ENCODE measurements at places on chromosomes 7 and 10. TPM values are rescaled to one million over a fixed set of nuclear protein-coding genes. Genes with fewer than 3 reads are reported as not detected.

The ITPRID1 gene
- total RNA-seq = not detected

The TLX1 gene
- total RNA-seq = not detected

The HDAC9 gene
- total RNA-seq = 97.6 TPM

DNA sequence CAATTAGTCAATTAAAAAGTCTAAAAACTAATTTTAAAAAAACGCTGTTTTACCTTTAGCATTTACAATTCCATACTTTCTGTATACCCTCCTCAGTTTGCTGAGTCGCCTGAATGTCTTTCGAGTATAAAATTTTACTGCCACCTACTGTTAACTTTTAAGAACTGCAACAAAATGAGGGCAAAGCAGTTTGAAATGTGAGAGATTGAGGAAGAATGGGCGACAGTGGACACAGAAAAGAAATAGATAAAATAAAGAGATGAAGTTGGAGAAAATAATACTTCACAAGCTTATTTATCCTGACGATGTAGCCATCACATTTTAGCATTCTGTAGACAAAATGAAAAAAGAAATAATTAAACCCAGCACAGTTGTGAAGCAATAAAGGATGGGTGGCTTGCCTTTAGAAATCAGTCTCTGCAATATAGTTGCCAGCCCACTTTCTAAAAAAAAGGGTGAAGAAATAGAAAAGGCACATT is 110.8 kb upstream of the PTN start:
- peak; percentile 38 for DNase-seq

GRCh38 chr10:45308707-45309106 is 6.7 kb downstream of the OR13A1 start:
- DNase-seq = peak; percentile 11

DNA sequence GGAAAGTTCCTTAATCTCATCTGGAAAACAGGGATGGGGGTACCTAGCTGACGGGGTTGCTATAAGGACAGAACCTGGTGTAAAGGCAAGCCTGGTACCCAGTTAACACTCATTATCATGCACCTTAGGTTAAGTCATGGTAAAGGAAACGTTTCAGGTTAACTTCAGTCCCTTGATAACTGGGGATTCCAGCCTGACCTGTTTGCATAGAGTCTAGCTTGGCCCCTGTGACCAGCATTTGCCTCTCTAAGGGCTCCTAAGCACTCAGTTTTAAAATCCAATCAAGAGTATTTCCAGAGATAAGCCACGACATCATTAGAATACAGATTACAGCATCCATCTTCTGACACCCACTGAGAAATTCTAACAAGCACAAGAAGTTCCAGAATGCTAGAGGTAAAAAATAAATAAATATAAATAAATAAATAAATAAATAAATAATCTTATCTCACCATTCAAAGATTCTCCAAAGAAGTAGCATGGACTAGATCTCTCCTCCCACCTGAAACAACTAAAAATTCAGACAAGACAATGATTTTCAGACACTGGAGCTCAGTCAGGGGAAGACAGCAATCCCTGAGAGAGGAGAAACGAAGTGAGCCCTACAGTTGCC is 184.6 kb downstream of the KCNMA1 start:
- no peak for DNase-seq

- DNase-seq = no peak
Measured at GRCh38 chr7:46652317-46652716, 731.2 kb upstream of the IGFBP3 start.

DNA sequence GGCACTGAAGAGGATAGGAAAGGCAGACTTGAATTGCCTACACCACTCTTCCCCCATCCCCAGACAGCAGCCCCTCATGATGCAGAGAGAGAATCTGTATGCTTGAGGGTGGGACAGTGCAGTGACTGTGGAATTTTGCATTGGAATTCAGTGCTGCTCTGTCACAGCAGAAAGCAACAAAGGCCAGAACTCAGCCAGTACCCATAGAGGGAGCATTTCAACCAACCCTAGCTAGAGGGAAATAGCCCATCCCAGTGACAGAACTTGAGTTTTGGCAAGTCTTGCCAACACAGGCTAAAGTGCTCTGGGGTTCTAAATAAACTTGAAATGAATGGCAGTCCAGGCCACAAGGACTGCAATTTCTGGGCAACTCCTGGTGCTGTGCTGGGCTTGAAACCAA is 80.4 kb downstream of the TES start:
- no peak for DNase-seq

GRCh38 chr10:59903871-59904270 is 2.5 kb downstream of the CCDC6 start:
- peak; percentile 52 for DNase-seq

DNA sequence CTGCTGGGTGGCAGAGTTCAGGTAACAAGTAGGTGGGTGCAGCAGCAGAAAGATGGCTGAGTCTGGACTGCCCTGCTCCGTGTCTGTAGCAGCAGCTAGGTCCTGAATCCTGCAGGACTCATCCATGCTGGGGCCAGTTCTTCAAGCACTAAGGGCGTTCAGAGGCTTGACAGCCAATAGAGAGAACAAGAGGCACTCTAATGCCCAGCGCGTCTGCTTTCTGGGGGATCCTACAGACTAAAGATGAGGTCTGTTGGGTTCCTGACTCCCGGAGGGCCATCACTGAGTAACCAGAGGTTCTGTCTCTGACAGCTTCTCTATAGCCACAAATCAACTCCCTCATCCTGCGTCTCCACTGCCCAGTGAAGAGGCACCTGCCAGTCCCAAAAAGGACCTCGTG is 125.5 kb downstream of the PTPN20 start:
- no peak for DNase-seq

GRCh38 chr7:131578602-131579001 is 22.2 kb upstream of the PODXL start:
- no peak for DNase-seq

GRCh38 chr7:111605246-111605645 is 43.0 kb upstream of the IMMP2L start:
- DNase-seq = no peak

DNA sequence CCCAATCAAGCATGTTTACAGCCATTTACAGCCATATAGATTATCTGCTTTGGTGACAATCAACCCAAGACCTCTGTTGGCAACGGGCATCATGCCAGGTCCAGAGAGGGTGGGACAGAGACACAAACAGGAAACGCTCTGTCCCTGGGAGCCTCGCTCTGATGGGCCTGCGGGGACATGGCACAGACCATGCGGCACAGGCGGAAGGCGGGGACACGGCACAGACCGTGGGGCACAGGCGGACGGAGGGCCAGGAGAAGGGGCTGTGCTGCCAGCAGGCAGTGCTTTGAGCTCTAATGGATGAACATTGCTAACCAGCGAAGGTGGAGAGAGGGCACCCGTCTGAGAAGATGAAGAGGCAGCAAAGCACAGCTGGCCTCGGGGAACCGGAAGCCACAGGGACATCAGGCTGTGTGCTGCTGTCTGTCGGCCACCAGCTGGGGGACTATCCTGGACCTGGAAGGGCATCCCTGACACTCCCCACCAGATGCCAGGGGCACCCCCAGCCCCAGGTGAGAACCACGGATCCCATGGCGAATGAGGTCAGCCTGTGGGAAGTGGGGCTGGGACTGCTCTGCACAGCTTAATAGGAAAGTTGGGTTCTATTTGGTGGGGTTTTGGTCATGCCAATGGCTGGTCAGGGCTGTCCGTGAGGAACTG is 61.0 kb downstream of the DIP2C start:
- DNase-seq = no peak

DNA sequence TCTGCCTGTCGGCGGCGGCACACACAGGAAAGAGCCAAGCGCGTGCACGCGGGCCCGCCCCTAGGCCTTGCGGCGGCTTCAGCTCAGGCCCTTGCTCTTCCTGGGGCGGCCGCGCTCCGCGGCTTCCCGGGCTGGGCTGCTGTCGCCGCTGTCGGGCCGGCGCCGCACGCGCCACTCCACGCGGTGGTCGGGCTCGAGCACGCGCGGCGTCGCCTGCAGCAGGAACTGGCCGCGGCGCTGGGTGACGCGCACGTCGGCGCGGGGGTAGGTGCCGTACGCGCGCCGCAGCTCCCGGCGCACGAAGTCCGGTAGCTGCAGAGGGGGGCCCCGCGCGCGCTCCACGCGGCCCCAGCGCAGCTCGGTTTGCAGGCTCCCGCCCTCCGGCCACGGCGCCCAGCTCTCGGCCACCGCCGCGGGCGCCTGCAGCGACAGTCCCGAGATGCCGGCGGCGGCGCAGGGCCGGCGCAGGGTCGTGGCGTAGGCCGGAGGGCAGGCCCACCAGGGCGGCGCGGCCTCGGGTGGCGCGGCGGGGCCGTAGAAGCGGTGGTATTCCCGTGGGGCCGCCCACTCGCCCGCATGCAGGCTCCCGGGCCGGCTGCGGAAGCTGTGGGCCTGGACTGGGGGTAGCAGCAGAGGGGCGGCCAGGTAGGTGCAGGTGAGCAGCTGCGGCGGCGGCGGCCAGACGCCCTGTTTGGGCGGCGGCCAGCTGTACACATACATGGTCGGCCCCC is 804 bp downstream of the C10orf95 start:
- no peak for DNase-seq

The TRIM74 gene
- total RNA-seq = not detected

GRCh38 chr10:71262027-71262426 is 49.7 kb downstream of the UNC5B start:
- DNase-seq = no peak

DNA sequence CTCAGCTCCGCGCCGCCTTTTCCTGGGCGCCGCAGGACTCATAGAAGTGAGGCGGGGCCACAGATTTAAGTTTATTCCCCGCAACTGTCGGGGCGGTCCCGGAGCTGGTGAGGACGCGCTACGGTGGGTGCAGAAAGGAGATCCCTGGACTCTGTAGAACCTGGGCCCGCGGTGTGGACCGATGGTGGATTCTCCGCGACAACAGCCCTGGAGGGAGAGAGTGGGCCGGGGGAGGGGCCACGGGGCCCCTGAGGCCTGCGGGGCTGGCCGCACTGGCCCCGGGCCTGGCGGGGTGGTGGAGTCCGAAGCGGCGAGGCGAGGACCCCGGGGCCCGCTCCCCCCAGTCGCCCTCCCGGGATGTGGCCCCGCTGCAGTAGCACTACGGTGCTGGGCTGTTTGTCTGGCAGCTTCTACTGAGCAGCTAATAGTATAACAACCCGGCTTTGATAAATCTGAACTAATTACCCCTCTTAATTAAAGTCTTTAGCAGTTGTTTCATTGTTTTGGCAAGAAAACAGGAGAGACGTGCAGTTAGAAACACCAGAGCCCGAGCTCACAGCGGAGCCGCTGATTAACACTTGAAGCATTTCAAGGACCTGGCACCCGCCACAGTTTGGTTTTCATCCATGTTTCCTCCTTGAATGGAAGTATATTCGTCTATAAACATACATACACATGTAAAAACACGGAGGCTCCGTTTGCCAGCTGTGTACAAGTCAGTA is 4.2 kb downstream of the FEZF1 start:
- peak; percentile 11 for DNase-seq

DNA sequence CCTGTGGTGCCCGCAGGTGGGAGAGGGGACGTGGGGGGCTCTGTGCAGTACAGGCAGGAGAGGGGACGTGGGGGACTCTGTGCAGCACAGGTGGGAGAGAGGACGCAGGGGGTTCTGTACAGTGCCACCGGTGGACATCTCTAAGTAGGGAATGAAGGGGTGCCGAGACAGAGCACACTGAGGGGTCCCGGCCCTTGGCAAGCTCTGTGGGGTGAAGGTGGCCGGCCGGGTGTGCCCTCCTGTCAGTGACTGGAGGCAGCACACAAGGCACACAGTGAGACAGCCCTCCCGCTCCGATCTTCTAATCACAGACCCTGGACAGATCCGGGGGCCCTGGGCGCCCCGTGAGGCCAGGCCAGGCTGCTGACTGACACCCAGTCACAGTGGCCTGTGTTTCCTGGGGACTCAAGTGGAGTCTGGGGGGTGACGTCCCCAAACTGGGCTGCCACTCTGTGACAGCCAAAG is 11.2 kb downstream of the GPR146 start:
- DNase-seq = no peak

- DNase-seq = peak; percentile 94
Measured at GRCh38 chr7:99001482-99002147, 123.3 kb downstream of the TRRAP start.

- DNase-seq = peak; percentile 88
Measured at GRCh38 chr7:7254908-7255307, 72.6 kb downstream of the C1GALT1 start.

- DNase-seq = no peak
Measured at GRCh38 chr7:117916309-117916708, 43.1 kb upstream of the CTTNBP2 start.

DNA sequence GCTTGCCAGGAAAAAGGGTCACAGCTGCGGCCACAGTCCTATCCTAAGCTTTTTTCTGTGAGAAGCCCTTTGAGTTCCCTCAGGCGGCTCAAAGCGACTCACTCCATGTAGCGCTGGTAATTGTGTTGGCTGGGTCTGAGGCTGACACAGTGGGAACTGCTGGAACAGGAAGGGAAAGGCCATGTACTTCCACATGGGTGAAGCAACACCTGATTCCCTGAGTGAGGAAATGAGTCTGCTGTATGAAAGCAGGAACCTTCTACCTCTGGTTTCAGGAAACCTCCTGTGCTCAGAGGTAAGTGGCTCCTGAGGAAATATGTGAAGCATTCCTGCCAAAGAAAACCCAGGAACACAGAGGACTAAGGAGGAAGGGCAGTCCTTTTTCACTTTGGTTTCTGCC is 734.6 kb upstream of the SORCS1 start:
- no peak for DNase-seq

DNA sequence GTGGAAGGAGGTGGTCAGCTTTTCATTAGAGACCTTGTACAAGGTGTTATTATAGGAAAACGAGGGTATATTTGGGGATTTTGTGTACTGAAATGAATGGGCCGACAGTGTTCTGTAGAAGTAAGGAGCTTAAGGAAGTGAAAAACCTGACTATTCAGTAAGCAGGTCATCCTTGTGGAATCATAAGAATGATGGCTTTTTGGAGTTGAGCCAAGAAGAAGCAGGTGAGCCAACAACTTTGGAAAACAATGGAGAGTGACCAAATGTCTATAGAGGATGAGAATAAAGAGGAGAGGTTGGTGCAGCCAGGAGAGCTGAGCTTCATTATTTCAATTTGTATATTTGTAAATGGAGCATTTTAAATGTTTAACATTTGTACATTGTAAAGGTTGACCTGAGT is 595.7 kb downstream of the CCSER2 start:
- no peak for DNase-seq

DNA sequence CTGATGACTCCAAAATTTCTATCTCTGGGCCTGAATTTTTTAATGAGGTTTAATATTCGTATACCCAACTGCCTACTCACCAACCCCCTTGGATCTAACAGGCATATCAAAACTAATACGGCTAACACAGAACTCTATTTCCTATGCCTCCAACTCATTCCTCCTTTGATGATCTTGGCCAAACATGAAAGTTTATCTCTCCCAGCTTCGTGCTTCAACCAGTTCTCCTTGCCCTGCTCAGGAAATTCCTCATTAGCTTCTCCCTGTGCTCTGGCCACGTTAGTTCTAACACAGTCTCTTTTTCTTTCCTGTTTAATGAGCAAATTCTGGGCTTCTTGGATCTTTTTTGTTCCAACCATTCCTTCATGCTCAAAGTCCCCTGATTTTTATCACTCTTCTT is 138.9 kb upstream of the PTN start:
- no peak for DNase-seq

The CCL24 gene
- not detected for total RNA-seq

- peak; percentile 33 for DNase-seq
Measured at GRCh38 chr10:16950656-16951601, 133.7 kb upstream of the RSU1 start.

- no peak for DNase-seq
Measured at GRCh38 chr7:74103219-74103772, 19.7 kb downstream of the LIMK1 start.

GRCh38 chr10:8013006-8013405 is 41.5 kb upstream of the GATA3 start:
- DNase-seq = peak; percentile 56
